NCI-H2081 (cell line): ENCODE measurements at places on chromosomes 5 and 9.

DNA sequence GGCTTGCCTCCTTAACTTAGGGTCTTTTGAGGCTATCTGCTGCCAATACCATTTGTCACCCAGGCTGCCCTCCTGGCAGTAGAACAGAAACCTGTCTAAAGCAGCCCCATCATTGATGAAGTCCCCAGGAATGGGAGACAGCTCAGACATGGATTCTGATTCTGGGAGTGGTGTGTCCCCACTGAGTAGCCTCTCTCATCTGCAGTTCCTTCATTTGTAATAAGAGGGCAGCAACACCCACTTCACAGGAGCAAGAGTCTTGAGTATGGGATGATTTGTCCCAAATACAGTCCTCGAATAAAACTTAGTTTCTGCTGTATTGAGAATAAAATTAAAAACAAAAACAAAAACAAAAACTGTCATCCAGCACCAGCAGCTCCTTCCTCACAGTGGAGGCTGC is 167.6 kb downstream of the ASTN2 start:
- peak; percentile 8 for DNase-seq

- no peak for DNase-seq
Measured at GRCh38 chr5:159414021-159414420, 83.7 kb upstream of the IL12B start.

- DNase-seq: no peak
Measured at GRCh38 chr9:134233022-134233421, 68.7 kb upstream of the RNU6ATAC start.

DNA sequence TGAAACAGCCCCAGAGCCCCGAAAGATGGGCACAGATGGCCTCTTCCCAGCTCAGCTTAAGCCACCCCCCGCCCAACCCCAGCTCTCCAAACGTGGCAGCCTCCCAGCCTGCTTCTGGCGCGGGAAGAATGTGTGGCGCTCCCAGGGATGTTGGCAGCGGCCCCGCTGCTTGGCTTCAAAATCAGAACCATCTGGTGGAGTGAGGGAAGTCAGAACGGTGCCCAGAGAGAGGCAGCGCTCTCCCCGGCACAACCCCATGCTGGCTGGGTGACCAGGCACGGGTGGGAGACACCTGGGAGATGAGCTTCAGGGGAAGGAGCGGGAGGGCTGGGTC is 72.7 kb upstream of the ORM1 start:
- no peak for DNase-seq

- DNase-seq: no peak
Measured at GRCh38 chr9:84818791-84819190, 149.3 kb downstream of the NTRK2 start.

GRCh38 chr5:110094548-110094947 is 404.8 kb downstream of the MAN2A1 start:
- no peak for DNase-seq

DNA sequence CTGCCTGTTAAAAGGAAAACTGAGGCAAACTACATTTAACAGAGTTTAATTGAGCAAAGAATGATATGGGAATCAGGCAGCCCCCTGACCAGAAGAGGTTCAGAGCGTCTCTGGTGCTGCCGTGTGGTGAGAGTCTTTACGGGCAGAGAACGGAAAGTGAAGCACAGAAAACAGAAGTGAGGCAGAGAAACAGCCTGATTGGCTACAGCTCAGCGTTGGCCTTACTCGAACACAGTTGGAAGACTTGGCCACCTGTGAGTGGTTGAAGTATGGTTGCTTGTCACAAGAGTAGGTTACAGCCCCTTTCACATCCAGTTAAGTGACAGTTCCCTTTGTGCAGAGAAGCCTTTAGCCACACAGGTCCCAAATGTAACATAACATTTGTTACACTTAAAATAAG is 16.9 kb upstream of the FBP1 start:
- DNase-seq: no peak

GRCh38 chr9:129726322-129727160 is 26.3 kb downstream of the PTGES start:
- DNase-seq: peak; percentile 74
